ENCODE measurements at places on chromosomes 2 and 18. TPM values are rescaled to one million over a fixed set of nuclear protein-coding genes. Genes with fewer than 3 reads are reported as not detected.

Gene FEV
- not detected for total RNA-seq

Gene RAB1A
- 149 TPM for total RNA-seq

Gene USP40
- total RNA-seq: 64.3 TPM

Gene TEKT4
- total RNA-seq: 0.26 TPM

Gene BABAM2
- total RNA-seq: 42.0 TPM

Gene CDH7
- not detected for total RNA-seq

Gene SF3B1
- total RNA-seq: 132 TPM

Gene MPHOSPH10
- 10.5 TPM for total RNA-seq

Gene NEURL3
- not detected for total RNA-seq

Gene FN1
- 10,039 TPM for total RNA-seq

Gene HADHB
- 126 TPM for total RNA-seq

Gene CRYGD
- total RNA-seq: not detected

Gene EVX2
- total RNA-seq: not detected

All from mammary epithelial cell (primary cell).